ENCODE measurements at places on chromosomes 4 and X. TPM values are rescaled to one million over a fixed set of nuclear protein-coding genes. Genes with fewer than 3 reads are reported as not detected.

DNA sequence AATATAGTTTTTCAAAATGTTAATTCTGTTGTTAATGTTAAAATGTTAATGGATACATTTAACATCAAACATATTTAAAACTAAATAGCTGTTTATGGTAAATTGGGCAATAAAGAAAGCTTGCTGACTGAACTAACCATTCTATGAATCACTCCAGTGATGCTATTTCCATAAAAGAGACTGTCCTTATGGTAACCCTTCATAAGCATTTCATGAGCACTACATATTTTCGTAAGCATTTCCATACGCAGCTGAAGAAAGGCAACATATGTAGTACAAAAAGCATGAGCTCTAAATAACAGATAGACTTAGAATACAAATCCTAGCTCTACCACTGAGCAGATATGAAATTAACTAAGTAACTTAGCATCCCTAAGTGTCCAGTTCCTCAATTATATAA lies 188.9 kb downstream of the COL25A1 start:
- peaks cover 17% of the 10 kb centered on the region for H3K27me3 ChIP-seq
- no peak overlapping the region for H3K4me3 ChIP-seq
- no peak overlapping the region for H3K27ac ChIP-seq
- no peaks in the 10 kb centered on the region for H3K36me3 ChIP-seq
- H3K4me1 ChIP-seq, result no peaks in the 10 kb centered on the region

DNA sequence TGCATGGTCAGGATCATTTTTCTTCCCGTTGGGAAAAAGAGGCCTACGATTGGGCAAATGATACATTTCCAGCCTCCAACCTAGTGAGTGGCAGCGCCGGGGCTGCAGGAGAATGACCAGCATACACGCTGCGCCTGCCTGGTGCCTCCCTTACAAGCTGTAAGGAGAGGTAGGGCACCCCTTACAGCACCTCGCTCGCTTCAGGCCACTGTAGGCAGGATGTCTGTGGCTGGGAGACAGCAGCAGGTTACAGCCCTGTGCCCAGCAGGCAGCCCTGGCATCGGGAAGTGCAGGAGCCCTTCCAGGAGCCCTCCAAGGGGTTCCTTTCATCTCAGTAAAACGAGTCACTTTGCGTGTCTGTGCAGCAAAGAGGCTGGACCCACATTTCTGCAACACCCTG lies 88.4 kb downstream of the EVC start:
- peaks cover 7% of the 10 kb centered on the region for H3K27me3 ChIP-seq
- no peaks in the 10 kb centered on the region for H3K4me1 ChIP-seq
- no peak overlapping the region for H3K4me3 ChIP-seq
- no peak overlapping the region for H3K27ac ChIP-seq
- no peaks in the 10 kb centered on the region for H3K36me3 ChIP-seq

DNA sequence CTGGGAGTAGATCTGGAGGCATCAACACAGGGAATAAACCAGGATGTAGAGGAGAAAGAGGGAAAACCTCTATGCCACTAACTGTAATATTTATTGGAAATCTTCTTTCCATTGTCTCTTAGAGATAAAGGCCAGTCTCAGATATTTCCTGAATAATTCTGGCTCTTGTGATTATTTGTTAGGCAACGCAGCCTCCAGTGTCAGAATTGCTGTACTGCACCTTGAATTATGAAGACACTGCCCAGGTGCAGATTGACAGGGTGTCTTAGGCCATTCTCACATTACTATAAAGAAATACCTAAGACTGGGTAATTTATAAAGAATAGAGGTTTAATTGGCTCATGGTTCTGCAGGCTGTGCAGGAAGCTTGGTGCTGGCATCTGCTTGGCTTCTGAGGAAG lies 100.7 kb upstream of the ZDHHC15 start:
- H3K36me3 ChIP-seq, result no peaks in the 10 kb centered on the region
- H3K27me3 ChIP-seq, result no peaks in the 10 kb centered on the region
- no peak for DNase-seq
- no peaks in the 10 kb centered on the region for H3K4me1 ChIP-seq
- no peak overlapping the region for H3K4me3 ChIP-seq
- H3K27ac ChIP-seq, result no peak overlapping the region

DNA sequence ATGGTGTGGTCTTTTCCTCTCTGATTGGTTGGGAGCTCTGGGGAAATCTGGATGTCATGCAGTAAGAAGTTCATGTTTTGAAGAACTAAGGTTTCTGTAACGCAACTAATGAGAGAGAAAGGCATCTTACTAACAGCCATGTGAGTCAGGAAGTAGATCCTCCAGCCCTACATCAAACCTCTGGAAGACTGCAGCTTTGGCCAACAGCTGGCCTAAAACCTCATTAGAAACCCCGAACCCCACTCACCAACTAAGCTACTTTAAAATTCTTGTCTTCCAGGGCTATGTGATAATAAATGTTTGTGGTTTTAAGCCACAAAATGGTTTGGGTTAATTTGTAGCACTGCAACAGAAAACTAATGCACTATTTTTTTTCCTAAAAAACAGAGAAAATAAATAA lies 549.0 kb upstream of the GRID2 start:
- DNase-seq, result no peak
- no peak overlapping the region for H3K4me3 ChIP-seq
- no peaks in the 10 kb centered on the region for H3K36me3 ChIP-seq
- H3K4me1 ChIP-seq, result no peaks in the 10 kb centered on the region

DNA sequence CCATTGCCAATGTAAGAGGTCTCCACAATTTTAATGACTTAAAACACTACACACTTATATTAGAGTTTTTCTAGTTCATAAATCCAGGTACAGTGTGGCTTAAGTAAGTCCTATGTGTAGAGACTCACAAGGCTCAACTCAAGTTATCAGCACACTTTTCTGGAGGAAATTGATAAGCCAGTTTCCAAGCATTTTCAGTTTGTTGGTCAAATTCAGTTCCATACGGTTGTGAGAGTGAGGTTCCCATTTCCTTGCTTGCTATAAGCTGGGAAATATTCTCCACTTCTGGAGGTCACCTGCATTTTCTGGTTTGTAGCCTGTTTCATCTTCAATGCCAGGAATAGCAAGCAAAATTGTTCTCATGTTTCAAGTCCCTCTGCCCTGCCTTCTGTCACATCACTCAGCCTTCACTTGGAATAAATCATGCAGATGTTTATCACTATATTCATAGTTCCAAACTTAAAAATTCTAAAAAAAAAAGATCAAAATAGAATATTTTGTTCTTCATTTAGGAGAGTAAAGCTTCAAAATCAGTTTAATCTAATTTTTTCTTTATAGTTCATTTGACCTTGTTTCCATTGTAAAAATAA lies 1137.5 kb upstream of the INTU start:
- no peaks in the 10 kb centered on the region for H3K4me1 ChIP-seq
- H3K4me3 ChIP-seq, result no peak overlapping the region
- H3K36me3 ChIP-seq, result no peaks in the 10 kb centered on the region

DNA sequence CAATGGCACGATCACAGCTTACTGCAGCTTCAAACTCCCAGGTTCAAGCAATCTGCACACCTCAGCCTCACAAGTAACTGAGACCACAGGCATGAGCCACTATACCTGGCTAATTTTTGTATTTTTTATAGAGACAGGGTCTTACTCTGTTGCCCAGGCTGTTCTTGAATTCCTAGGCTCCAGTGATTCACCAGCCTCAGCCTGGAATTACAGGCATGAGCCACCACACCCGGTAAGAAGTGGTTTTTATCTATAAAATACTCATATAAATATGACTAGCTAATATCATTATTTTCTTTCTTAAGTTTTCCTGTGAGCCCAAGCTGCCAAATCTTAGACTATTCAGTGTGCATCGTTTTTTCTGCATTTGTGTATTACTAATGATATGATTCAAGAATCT lies 4.4 kb downstream of the SCFD2 start:
- H3K36me3 ChIP-seq, result peaks cover 18% of the 10 kb centered on the region
- no peak for DNase-seq
- no peak overlapping the region for H3K27ac ChIP-seq
- H3K4me1 ChIP-seq, result peaks cover 40% of the 10 kb centered on the region
- H3K4me3 ChIP-seq, result peak overlapping the region; percentile 81
- no peaks in the 10 kb centered on the region for H3K27me3 ChIP-seq

GRCh38 chr4:39043861-39044363 lies 11.7 kb upstream of the TMEM156 start:
- peak; percentile 23 for DNase-seq
- no peaks in the 10 kb centered on the region for H3K36me3 ChIP-seq
- peak overlapping the region; percentile 92 for H3K4me3 ChIP-seq
- peaks cover 48% of the 10 kb centered on the region for H3K4me1 ChIP-seq
- H3K27me3 ChIP-seq, result no peaks in the 10 kb centered on the region
- peak overlapping the region; percentile 99 for H3K27ac ChIP-seq

Gene BMX
- not detected for total RNA-seq

Gene AMBN
- not detected for total RNA-seq

Gene DOK7
- not detected for total RNA-seq

Measured in naive thymus-derived CD8-positive, alpha-beta T cell (primary cell).